T-cell (primary cell): ENCODE measurements at places on chromosomes 5 and 9.
A peak's percentile ranks its signal among the peaks of the same experiment; 100 is the strongest.

DNA sequence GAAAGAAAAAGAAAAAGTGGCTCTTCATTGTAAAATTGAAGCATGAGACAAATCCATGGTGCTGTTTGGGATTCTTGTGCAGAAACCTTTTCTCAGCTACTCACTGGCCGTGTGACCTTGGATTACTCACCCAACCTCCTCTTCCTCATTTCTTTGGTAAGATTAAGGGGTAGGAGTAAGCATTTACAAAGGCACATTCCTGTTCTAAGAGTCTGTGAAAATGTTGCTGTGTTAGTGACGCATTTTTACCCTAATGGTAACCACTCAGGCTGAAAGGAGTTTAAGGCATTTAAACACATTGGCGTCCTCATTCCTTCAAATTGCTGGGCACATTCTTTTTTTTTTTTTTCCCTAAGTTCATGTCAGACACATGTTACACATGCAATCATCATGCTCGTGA, 4.3 kb downstream of the RAI14 start:
- DNase-seq = no peak
- no peak overlapping the region for H3K27ac ChIP-seq
- H3K4me3 ChIP-seq = no peak overlapping the region
- peaks cover 5% of the 10 kb centered on the region for H3K4me1 ChIP-seq
- peaks cover 28% of the 10 kb centered on the region for H3K27me3 ChIP-seq

GRCh38 chr9:347667-348292, 133.1 kb downstream of the DOCK8 start:
- peaks cover 87% of the 10 kb centered on the region for H3K36me3 ChIP-seq
- H3K27ac ChIP-seq = no peak overlapping the region
- H3K27me3 ChIP-seq = no peaks in the 10 kb centered on the region
- H3K4me3 ChIP-seq = no peak overlapping the region
- H3K4me1 ChIP-seq = no peaks in the 10 kb centered on the region

DNA sequence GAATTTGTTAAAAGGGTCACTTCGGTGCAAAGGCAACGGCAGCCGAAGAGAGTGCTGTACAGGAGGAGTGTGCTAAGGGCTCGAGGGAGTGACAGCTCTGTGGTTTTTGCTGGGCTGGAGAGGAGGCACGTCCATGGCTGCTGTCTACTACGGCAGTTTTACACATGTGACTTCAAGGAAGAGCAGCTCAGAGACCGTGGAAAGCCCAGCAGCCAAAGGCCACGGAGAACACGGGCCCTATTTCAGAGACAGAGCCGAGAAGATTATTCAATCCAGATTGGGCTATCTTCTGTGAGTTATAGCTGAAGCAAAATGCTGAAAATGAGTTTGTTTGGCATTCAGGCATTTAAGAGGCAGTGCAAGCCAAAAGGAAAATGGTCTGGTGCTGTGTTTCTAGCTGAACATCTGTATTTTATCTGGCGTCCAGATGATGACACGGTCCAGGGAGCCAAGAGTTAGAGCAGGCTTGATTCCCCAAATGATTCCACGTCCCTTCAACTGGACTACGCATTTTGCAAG, 96.4 kb downstream of the RFK start:
- H3K4me1 ChIP-seq = no peaks in the 10 kb centered on the region
- H3K27ac ChIP-seq = no peak overlapping the region
- H3K4me3 ChIP-seq = peak overlapping the region; percentile 44
- no peak for DNase-seq
- no peaks in the 10 kb centered on the region for H3K36me3 ChIP-seq

DNA sequence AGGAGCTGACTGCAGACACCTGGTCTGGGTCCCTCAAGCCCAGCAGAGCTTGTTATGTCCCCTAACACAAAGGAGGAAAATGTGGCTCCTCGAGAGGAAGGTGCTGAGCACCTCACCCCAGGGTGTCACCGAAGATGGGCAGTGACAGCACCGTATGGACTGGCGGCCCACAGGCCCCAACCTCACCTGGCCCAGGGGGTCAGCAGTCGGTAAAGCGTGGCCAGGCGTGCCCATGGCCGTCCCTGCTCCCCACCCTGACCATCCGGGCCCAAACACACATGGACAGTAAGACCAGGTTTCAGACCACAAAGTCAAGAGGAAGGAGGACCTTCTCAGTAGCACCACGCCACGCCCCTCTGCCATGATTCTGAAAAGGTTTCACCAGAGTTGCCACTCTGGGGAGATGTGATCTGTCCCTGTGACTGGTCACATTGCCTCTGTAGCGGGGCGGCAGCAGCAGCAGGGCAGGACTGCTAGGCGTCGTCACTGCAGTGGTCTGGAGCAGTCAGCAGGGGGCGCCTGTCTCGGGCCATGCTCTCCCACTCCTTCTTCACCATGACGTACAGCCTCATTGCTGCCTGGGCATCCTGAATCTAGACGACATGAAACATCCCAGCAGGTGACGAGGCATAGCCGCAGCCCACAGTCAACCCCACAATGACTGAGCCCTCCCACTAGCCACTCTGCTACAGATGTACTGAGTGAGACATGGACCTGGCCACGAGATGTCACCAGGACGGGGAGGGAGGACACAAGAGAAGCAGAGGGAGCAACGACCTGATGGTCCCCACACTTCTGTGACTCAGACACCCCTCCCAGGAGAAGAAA, 11.1 kb downstream of the REXO4 start:
- peak; percentile 75 for DNase-seq
- no peaks in the 10 kb centered on the region for H3K27me3 ChIP-seq
- H3K27ac ChIP-seq = peak overlapping the region; percentile 9

- H3K27me3 ChIP-seq = peaks cover 16% of the 10 kb centered on the region
- H3K4me3 ChIP-seq = no peak overlapping the region
- DNase-seq = no peak
- H3K27ac ChIP-seq = no peak overlapping the region
Measured at GRCh38 chr5:100520348-100520747, 14.8 kb upstream of the FAM174A start.

- no peak overlapping the region for H3K27ac ChIP-seq
- DNase-seq = no peak
- H3K36me3 ChIP-seq = no peaks in the 10 kb centered on the region
- no peaks in the 10 kb centered on the region for H3K27me3 ChIP-seq
- H3K4me3 ChIP-seq = no peak overlapping the region
Measured at GRCh38 chr9:99385814-99386279, 163.8 kb downstream of the SEC61B start.

DNA sequence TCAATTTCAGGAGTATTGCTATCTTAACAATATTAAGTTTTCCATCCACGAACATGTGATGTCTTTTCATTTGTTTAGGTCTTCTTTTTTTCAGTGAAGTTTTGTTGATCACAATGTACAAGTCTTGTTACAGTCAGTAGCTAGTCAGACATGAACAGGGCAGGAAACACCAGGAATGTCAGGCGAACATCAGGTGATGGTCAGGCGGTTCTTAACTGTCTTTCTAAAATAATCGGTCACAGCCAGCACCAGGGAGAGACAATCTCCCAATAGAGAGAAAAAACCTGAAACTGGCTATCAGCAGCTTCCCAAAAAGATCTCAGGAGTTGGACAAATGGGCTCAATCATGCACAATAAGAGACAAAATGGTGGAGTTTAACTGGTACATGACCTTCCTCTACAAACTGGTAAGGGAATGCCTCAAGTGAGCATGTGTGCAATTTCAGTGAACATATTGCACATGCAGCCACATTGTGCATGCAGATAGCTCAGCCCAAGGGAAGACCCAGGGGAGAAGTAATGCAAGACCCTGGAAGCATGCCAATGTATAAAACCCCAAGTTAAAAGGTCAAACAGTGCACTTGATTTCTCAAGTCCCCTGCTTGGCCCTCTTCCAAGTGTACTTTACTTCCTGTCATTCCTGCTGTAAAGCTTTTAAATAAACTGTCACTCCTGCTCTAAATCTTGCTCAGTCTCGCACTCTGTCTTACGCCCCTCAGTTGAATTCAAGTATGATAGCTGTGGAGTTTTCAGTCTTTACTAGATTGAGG, 176.1 kb upstream of the RASEF start:
- no peaks in the 10 kb centered on the region for H3K27me3 ChIP-seq
- no peaks in the 10 kb centered on the region for H3K36me3 ChIP-seq
- no peaks in the 10 kb centered on the region for H3K4me1 ChIP-seq
- no peak for DNase-seq

DNA sequence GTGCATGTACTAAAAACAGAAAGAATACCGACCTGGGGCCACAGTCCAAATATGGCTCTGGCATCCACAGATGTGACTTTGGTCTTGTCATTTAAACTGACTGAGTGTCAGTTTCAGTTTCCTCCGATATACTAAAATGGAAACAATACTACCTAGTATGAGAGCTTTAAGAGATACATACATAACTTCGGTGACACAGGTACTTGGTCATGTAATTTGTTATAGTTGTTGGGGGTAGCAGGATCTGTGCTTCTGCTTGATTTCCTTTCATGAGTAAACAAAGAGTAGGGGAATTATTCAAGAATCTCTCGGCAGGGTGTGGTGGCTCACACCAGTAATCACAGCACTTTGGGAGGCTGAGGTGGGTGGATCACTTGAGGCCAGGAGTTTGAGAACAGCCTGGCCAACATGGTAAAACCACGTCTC, 32.1 kb downstream of the MTMR12 start:
- H3K27ac ChIP-seq = peak overlapping the region; percentile 52
- H3K4me1 ChIP-seq = peaks cover 2% of the 10 kb centered on the region
- DNase-seq = no peak
- no peaks in the 10 kb centered on the region for H3K36me3 ChIP-seq

DNA sequence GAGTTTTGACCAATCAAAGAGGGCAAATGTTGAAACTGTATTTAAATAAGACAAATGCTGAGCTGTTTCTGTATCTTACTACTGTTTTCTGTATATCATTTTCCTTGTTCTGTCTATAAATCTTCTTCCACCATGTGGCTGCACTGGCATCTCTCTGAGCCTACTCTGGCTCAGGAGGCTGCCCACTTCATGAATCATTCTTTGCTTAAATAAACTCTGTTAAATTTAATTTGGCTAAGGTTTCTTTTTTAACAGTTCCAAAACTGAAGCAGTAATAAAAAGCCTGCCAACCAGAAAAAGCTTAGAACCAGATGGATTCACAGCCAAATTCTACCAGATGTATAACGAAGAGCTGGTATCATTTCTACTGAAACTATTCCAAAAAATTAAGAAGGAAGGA, 40.2 kb upstream of the TAS2R1 start:
- no peaks in the 10 kb centered on the region for H3K27me3 ChIP-seq
- H3K4me3 ChIP-seq = no peak overlapping the region
- DNase-seq = no peak
- H3K36me3 ChIP-seq = no peaks in the 10 kb centered on the region

- no peaks in the 10 kb centered on the region for H3K4me1 ChIP-seq
- H3K4me3 ChIP-seq = no peak overlapping the region
- H3K27me3 ChIP-seq = no peaks in the 10 kb centered on the region
- no peaks in the 10 kb centered on the region for H3K36me3 ChIP-seq
- no peak overlapping the region for H3K27ac ChIP-seq
Measured at GRCh38 chr5:127235136-127235535, 55.5 kb upstream of the MEGF10 start.

DNA sequence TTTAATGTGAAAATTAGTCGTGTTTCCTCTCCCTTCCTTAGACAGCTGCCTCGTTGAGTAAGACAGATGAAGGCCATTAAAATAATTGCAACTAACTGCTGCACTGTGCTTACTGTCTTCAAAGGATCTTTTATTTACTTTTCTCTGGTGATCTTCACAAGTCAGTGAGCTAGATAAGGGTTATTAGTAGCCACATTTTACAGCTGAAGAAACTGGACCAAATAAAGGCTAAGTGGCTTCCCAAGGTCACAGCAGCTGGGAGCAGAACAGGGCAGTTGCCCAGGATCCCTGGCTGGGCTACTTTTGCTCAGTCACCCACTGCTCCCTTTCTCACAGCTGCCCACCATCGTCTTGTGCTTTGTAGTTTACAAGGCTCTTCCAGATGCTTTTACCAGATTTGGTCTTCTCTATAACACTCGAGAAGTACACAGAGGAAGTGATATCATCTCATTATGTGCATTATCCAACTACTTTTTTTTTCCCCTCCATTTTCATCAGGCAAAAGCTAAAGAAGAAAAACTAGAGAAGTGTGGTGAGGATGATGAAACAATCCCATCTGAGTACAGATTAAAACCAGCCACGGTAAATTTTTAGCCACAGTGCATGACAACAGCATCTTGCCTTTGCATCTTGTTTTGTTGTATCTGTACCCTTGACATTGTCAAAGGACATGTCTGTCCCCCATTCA, 61.8 kb downstream of the ERAP1 start:
- no peaks in the 10 kb centered on the region for H3K4me1 ChIP-seq
- H3K27ac ChIP-seq = no peak overlapping the region
- H3K4me3 ChIP-seq = no peak overlapping the region
- no peaks in the 10 kb centered on the region for H3K27me3 ChIP-seq
- H3K36me3 ChIP-seq = peaks cover 10% of the 10 kb centered on the region

DNA sequence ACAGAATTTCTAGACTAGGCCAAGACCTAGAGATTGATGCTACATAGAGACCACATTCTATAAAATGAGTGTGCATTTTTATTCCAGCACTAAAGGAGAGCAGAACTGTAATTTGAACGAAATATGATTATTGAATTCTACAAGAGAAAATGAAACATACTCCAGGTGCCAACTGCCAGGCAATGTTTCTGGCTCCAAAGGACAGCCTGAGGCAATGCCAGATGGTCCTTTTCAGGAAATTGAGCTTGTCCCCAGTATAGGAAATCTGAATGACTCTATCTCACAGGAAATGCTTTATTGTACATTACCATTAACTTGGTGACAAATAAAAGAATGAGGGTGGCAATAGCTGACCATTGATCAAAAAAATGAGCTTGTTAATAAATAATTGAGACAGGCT, 28.8 kb upstream of the RASGRF2 start:
- no peak overlapping the region for H3K4me3 ChIP-seq
- no peaks in the 10 kb centered on the region for H3K4me1 ChIP-seq
- no peak overlapping the region for H3K27ac ChIP-seq
- no peaks in the 10 kb centered on the region for H3K27me3 ChIP-seq
- no peaks in the 10 kb centered on the region for H3K36me3 ChIP-seq
- no peak for DNase-seq

DNA sequence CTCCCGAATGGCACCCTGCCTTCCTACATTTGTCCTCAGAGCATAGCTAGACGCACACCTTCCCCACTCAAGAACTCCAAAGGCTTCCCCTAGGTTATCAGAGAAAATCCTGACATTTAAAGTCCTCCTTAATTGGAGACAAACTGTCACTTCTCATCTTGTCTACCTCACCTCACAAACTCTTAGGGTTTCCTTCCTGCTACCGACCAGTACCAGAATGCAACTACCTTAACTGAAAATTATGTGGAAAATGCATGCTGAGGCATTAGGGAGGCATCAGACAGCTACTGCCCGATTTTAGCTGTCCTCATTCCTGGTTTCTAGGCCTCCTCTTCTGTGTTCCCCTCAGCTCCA, 17.9 kb upstream of the TNIP1 start:
- H3K4me1 ChIP-seq = peaks cover 9% of the 10 kb centered on the region
- DNase-seq = no peak
- H3K27ac ChIP-seq = peak overlapping the region; percentile 76
- peaks cover 49% of the 10 kb centered on the region for H3K36me3 ChIP-seq

DNA sequence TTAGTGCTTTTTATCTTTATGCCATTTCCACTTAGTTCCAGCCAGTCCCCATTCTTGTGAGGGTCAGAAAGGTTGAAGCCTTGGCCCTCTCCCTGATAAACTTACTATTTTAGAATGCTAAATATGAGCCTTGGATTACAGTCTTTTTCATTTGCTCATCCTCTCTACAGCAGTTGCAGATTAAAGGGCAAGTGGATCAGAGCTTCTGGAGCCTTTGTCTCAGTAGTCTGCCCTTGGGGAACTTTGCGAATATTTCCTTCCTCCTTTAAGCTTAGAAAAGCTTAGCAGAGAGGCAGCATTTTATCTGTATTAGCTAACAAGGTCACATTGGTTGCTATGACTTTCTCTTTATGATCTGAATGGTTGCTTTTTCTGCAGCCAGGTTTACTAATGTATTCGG, 11.5 kb downstream of the FSD1L start:
- no peaks in the 10 kb centered on the region for H3K4me1 ChIP-seq
- no peaks in the 10 kb centered on the region for H3K36me3 ChIP-seq
- no peak for DNase-seq
- no peak overlapping the region for H3K4me3 ChIP-seq
- no peak overlapping the region for H3K27ac ChIP-seq
